ENCODE measurements at places on chromosomes 2 and 18.

DNA sequence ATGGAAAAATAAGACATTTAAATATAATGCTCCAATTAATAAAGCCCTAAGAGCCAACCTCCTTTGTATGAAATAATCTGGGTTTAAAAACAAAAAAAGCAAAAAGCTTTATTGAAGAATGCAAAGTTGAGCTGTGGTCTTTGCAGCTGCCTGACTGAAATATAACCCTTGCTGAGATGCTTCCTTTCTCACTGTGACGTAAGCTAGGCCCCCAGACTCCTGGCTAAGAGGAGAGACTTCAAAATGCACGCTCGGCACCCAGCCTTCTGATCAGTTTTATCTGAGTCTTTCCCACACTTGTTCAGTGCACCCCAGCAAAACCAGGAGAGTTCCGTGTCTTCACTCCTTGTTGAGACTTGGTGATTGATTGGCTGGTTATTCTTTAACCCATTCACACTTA is 115.3 kb downstream of the BCL11A start:
- no peak for DNase-seq

GRCh38 chr2:58842501-58843155 is 601.5 kb upstream of the FANCL start:
- no peak for DNase-seq

DNA sequence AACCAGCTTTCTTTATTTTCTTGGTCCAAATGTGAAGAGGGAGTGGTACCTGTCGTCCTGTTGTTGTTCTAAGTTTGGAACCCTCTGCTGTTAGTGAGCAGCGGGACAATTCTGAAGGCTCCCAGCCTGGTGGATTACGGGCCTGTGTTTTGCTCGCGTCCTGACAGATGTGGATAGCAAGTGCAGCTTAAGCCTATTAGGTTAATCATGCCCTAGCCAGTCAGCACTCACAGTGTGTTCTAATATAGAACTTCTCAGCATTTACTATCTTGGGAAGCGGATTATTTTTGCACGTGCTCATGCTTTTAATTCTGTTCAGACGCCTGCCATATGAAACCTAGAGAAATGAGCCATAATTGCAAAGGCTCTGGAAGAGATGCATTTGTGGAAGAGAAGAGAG is at the start of gene PCARE:
Gene PCARE, minus strand, starts transcription at position 113 of the 400 bp plus-strand sequence. CDS start 262 bp downstream, outside the sequence.
- DNase-seq, result no peak

GRCh38 chr18:25171334-25171733 is 180.6 kb downstream of the ZNF521 start:
- no peak for DNase-seq

GRCh38 chr2:30653847-30654246 is 153.4 kb downstream of the CAPN13 start:
- no peak for DNase-seq

DNA sequence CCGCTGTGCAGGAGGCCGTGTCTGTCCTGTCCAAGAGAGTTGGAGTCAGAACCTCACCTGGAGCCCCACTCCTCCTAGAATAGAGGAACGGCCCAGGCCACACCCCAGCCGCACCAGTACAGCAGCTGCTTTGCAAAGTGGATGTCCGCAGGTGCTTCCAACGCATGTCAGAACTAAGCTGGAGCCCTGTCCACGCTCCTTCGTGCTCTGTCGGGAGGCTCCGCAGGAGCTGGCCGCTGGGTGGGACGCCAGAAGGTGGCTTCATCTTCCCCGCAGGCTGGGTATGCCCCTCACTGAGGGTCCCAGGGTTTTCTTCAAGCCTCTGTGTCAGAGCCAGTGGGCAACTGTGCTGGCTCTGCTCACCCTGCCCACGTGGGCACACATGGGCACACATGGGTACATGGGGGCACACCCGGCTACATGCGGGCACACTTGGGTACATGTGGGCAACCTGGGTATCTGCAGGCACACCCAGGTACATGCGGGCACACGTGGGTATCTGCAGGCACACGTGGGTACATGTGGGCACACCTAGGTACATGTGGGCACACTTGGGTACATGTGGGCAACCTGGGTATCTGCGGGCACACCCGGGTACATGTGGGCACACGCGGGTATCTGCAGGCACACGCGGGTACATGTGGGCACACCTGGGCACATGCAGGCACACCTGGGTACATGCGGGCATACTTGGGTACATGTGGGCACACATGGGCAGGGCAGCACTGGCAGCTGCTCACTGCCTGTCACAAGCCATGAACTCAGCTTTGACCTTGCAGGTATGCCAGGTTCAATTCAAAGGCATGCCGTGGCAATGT is 67.1 kb upstream of the CTDP1 start:
- no peak for DNase-seq

DNA sequence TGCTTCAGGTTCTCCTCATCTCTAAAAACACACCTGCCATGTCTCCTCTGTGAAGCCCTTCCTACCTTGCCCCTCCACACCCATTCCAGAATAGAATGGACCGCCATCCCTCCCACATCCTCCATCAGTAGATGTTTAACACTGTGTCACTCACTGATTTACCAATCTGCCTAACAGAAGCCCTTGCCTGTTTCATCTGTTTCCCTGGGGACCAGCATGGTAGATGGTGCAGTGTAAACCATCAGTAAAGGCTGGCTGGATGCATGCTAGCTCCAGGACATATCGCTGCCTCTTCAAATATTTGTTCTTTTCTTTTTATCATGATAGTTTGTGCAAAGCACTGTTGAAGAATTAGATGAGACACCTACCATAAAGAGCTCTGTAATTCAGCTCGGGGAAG is 271.4 kb downstream of the PIEZO2 start:
- no peak for DNase-seq

GRCh38 chr2:36369716-36370115 is 14.1 kb downstream of the CRIM1 start:
- no peak for DNase-seq

DNA sequence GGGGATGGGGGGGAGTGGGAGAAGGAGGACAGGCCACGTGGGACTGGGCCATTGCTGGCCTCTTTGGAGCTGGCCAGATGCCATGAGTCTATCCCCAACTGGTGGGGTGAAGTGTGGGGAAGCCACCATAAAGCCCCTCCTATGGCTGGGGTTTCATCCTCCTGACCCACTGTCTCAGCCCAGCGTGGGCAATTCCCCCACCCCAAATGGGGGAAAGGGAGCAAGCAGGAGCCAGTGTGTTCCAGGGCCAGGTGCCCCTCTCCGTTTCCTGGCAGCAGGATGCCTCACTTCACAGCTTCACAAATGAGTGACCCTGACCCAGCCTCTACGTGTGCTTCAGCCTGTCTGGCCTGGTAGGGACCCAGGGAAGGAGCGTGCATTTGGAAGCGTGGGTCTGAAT is 474.7 kb upstream of the HS6ST1 start:
- no peak for DNase-seq

DNA sequence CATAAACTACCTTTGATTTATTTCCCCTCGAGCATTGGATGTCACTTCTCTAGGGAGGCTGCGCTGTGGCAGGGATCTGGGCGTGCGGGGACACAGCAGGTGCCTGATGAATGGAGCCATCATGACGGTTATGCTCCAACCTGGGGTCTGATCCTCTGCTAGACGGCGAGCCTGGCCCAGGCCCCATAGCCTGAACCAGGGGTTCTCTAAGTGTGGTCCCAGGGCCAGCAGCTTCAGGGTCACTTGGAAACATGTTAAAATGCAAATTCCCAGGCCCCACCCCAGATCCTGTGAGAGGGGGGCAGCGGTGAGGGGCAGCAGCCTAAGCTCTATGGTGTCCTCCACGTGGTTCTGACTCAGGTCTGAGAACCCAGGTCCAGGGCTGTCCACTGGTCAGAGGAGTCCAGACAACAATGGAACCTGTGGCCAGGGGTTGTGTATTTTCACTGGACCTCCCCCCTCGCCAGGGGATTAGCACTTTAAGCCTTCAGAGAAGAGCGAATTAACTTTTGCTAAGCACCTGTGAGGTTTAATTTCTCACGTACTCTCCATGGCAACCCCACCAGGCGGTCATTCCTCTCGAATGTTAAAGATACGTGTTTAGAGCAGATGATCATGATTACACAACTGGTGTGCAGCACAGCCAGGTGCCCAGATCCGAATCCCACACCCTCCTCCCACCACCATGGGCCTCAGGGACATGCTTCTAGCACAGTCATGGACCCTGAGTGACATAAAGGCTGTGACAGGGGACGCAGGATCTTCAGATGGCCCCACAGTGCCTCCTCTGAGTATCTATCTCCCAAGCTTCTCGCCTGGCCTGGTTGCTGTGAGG is 1.6 kb upstream of the ARHGEF4 start:
- DNase-seq, result no peak

GRCh38 chr2:152617456-152618192 is 99.6 kb downstream of the PRPF40A start:
- no peak for DNase-seq

DNA sequence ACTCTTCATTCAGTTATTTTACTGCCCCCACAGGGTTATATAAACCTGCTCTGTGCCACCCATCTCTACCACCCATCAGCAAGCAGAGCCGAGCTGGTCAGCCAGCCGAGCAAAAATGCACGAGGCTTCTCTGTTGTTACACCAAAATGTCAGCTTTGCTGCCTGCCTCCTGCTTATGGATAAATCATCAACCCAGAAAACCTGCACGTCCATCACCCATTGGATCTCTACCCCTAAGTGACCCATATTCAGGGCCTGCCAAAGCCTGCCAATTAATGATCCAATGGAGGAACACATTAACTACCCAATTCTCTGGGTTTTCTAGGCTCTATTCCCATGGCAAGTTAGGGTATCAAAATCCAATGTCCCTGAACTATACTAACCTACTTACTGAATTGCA is 365.5 kb upstream of the ACVR2A start:
- DNase-seq, result no peak

DNA sequence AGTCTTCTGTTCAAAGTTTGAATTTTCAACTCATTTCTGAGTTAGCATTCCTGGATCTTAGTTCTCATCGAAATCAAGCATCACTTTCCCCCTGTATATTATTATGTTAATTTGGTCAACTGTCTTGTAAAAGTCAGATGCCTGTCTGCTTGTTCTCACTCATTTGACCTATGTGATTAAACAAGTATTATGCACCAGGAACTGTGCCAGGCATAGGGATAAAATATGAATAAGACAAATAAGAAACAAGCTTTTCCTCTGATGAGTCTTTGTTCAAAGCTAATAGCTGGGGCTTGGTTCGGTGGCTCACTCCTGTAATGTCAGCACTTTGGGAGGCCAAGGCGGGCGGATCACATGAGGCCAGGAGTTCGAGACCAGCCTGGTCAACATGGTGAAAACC is 19.7 kb upstream of the EMILIN2 start:
- no peak for DNase-seq

GRCh38 chr2:230921806-230922595 is 3.0 kb downstream of the GPR55 start:
- no peak for DNase-seq
